ENCODE measurements at places on chromosomes 1 and 21.

DNA sequence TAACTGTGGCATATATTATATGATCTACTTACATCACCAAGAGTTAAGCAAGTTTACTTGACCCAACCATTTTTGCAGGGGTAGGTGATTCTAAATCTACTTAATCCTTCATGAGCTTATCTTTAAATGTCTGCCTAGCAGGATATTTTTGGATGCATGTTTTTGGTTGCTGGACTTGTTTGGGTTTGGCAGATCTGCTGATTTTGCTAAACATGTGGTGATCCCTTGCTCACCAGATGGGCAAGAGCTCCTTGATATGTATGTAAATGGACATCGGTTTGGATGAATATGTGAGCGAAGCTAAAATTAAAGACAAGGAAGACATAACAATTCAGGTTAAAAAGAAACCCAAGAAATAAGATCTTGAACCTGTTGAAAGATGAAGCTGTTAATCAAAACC lies 36.7 kb downstream of the FMN2 start:
- no peak for DNase-seq

- peak; percentile 64 for DNase-seq
Observed at GRCh38 chr21:17793246-17794123, 25.7 kb downstream of the C21orf91 start.

GRCh38 chr1:13960375-13960987 lies 260.5 kb downstream of the PRDM2 start:
- DNase-seq: peak; percentile 62

DNA sequence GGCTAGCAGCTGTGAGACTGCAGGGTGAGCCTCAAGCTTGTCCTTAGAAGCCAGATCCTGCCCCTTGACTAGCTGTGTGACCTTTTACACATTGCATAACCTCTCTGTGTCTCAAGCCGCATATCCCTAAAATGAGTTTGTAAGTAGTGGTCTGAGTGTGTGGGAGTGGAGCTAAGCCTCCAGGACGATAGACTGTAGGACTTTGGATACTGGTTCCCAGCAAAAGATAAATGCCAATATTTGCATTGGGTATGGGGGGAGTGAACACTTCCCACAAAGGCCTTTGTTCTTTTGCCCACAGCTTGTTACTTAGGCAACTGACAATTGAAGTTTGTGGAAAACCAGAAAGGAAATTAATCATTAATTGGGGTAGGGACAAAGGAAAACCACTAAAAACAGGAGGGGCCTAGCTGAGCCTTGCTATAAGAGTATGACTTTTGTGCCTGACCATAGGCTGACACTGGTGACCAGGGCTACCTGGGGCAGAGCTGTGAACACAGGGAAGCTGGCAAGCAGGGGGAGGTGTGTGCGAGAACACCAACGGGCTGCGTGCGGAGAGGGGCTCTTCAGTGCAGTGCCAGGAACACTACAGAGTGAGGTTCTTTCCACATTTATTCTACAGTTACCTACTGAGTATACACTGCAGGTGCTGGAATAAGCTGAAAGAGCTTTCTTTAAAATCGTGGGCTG lies 102.4 kb upstream of the ETV3 start:
- no peak for DNase-seq

DNA sequence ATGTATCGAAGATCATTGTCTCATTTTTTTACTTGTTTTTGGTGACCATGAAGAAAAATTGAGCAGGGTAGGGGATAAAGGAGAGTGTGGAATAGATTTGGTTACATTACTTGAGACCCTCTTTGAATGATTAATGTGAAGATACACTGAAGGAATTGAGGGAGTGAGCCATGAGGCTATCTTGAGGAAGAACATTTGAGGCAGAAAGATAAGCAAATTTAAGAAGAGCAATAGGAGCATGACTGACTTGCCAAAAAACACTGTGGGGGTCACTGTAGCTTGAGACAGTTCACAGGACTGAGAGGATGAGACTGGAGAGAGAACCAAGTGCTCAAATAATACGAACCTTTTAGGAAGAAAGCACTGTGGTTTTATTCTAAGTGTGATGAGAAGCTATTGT lies 43.1 kb upstream of the PTPRC start:
- DNase-seq: no peak

DNA sequence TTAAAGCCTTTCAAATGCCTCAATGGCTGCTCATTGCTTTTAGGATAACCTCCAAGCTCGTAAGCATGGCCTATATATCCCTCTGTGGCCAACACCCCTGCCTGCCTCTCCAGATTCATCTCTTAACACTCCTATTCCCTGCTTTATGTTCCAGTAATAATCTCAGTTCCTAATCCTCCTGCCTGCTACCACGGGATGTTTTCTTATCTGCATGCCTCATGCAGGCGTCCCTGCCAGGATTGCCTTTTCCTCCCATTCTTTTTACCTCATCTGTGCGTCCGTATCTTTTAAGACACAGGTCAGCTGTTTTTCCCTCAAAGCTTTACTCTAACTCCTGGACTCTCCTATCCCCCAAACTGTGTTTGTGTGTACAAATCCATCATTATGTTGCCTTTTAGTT lies 36.1 kb downstream of the ZBTB40 start:
- no peak for DNase-seq

DNA sequence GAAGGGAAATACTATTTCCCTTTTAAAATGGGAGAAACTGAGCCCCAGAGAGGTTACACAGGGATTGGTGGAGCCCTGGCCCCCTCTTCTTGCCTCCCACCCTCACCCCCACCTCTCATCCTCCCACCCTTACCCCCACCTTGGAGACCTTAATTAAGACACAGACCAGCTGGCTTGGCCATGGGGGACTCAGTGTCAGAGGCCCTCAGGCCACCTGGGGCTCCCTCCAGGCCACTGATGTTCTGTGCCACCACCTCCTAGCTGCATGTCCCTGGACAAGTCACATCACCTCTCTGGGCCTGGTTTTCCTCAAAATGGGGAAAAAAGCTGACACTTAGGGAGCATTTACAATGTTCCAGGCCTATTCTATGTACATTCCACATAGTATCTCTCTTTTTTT lies 51.5 kb downstream of the SDC3 start:
- no peak for DNase-seq

GRCh38 chr1:55506740-55507577 lies 291.8 kb upstream of the USP24 start:
- DNase-seq: no peak

DNA sequence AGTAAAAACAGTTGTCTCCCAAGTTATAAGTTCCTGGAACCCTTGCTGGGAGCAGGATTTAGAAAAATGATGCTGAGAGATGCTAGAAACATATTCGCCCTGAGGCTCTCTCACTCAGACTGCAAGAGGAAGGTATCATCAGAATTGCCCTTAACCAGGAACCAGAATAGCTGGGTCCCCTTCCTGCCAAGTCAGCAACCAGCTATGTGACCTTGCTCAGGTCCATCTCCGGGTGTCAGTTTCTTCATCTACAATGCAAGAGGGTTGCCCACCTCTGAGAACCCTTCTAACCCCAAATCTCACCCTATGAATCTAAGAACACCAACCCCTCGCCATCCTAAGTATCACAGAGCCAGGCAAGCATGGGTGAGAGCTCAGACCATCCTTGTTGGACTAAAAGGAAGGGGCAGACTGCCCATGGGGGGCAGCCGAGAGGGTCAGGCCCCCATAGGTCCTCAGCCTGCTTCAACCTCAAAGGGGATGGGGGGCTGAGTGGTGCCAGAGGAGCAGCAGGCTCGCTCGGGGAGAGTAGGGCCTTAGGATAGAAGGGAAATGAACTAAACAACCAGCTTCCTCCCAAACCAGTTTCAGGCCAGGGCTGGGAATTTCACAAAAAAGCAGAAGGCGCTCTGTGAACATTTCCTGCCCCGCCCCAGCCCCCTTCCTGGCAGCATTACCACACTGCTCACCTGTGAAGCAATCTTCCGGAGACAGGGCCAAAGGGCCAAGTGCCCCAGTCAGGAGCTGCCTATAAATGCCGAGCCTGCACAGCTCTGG lies 390 bp upstream of the S100A9 start:
- DNase-seq: peak; percentile 29

DNA sequence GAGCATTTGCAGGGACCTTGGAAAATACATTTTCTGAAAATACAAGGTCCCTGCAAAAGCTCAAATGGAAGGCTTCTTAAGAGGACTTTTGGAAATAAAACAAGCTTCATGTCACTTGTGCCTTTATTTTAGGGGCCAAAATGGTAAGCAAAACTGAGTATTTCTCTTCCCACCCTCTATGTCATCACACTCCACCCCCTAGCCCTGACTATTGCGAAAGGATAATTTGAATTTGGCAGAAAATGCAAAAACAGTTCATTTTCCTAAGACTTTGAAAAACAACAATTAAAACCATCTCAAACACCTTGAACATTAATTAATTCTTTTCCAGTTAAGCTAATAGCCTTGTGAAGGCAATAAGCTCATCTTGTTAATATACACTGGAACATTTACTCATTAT lies 201.7 kb downstream of the TM2D1 start:
- DNase-seq: no peak

DNA sequence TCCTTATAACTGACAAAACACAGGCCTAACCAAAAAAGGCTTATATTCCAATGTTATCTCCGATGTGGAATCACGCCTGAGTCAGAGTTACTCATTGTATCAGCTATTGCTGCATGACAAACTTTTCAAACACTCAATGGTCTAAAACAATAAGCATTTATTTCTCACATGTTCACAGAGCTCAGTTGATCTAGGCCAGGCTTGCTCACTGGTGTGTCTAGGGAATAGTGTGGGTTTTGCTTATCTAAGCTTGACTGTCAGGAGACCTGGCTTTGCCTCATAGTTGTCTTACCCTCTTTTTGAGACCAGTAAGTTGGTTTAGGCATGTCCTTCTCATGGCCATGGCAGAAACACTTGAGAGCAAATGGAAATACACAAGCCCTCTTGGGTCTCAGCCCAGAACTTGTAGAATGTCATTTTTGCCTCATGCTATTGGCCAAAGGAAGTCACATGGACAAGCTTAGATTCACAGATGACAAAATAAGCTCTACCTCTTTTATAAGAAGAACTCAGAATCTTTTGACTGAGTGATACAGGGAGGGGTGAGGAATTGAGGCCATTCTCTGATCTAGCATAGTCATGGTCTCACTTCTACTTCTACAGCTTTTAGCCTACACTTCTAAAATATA lies 130.8 kb downstream of the HMCN1 start:
- no peak for DNase-seq

DNA sequence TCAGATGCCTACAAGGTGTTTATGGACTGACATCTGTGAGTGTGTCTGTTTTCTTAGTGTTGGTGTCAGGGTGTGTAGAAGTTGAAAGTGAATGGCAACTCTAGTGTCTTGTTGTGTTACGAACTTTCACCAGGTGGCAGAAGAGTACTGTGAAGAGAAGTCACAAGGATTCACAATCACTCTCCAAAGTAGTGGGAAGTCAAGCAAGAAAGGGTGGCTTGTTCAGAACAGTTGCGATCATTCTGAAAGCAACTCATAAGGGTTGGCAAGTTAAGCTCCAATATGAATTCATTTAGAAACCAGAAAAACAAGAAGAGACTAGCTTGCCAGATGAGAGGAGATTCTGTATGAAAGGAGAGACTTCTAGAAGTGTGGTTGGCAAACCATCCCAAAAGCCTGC lies 86.1 kb downstream of the FASLG start:
- peak; percentile 73 for DNase-seq

GRCh38 chr1:89799495-89799894 lies 21.3 kb upstream of the LRRC8D start:
- DNase-seq: no peak

- no peak for DNase-seq
Observed at GRCh38 chr1:22845398-22845935, 127.2 kb downstream of the LACTBL1 start.

DNA sequence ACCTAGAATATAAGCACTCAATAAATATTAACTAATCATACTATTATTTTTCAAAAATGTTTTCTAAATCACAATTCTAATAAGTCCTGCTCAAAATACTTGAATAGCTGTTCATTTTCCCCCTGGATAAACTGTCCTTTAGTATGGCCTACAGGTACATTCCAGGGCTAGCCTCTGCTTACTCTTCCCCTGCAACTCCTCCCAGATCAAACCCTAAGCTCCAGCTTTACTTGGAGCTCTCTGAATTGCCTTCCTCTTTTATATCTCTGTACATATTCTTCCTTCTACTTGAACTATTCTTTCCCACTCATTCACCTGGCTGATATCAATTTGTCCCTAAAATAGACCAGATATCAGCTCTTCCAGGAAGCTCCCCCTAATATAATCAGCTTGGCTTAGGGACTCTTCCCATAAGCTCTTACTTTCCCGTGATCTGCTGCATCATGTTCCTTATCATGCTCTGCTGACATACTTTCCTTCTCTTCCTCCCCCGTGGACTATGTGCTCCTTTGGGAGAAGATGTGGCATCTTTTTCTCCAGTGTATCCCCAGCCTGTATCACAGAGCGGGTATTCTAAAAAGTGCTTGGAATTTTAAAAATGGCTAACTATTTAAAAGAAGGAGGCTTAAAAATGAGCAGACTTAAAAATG lies 43.1 kb upstream of the PIGC start:
- DNase-seq: no peak

GRCh38 chr1:193806079-193807048 lies 620.0 kb upstream of the B3GALT2 start:
- no peak for DNase-seq

GRCh38 chr1:48750109-48750508 lies 26.6 kb downstream of the BEND5 start:
- DNase-seq: no peak

- DNase-seq: no peak
Observed at GRCh38 chr21:38499296-38499695, 1.0 kb upstream of the ERG start.

GRCh38 chr1:245798349-245798711 lies 643.5 kb downstream of the KIF26B start:
- DNase-seq: no peak

DNA sequence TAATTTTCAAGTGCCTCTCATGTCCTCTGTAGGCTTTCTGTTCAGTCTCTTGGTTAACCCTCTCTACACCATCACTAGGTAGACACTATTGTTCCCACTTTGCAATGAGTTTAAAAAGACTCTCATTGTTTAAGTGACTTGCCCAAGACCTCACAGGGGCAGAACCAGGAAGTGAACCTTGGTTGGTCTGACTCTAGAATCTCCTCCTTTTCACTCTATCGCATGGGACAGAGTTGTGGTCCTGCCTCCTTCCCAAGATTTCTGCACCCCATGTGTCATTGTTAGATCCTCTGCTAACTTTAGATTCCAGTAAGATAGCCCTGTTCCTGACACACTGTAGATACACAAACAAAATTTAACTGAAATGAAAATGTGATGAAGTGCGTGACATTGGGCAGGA lies 481.7 kb upstream of the USP24 start:
- no peak for DNase-seq

DNA sequence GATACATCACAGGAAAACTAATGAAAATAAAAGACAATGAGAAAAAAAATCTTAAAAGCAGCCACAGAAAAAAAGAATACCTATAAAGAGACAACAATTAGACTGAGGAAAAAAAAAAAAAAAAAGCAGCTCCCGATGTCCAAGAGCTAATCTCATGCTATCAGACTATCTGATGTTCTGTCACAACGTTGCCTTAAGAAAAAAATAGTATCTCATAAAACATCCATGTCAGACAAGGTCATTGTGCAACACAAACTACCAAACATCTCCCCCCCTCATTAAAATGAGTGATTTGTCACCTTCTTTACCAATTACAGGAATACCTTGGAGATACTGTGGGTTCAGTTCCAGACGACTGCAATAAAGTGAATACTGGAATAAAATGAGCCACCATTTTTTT lies 68.9 kb downstream of the ZNF644 start:
- no peak for DNase-seq

- no peak for DNase-seq
Observed at GRCh38 chr21:46060596-46061061, 37.3 kb upstream of the COL6A2 start.

GRCh38 chr1:204065174-204065985 lies 7.5 kb upstream of the SOX13 start:
- no peak for DNase-seq

- DNase-seq: peak; percentile 56
Observed at GRCh38 chr1:46533179-46533864, 18.1 kb downstream of the KNCN start.
